ENCODE measurements at places on chromosomes 13 and 19. TPM values are rescaled to one million over a fixed set of nuclear protein-coding genes. Genes with fewer than 3 reads are reported as not detected.
A peak's percentile ranks its signal among the peaks of the same experiment; 100 is the strongest.

Gene XAB2
- total RNA-seq, result 76.4 TPM

DNA sequence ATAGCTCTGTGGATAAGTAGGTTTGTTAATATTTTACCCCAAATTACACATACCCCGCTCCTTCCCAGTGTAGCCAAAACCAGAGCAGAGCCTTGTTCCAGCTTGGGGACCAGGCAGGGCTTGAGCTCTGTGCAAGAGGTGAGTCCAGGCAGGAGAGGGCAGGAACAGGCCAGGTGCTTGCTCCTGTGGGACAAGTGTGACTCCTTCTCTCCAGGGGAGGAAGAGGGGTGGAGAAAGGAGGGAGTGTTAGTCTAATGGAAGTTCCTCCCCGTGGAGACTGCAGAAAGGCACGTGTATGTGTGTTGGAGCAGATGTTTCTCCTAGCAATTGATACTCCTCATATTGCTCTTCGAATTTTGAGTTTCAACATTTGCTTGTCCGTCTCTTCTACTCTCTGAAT lies 201.0 kb downstream of the FGF9 start:
- no peak for DNase-seq

- DNase-seq, result no peak
Observed at GRCh38 chr19:38658462-38659306, 11.2 kb downstream of the ACTN4 start.

Gene TRPC4
- total RNA-seq, result not detected

Gene ATXN8OS
- not detected for total RNA-seq

DNA sequence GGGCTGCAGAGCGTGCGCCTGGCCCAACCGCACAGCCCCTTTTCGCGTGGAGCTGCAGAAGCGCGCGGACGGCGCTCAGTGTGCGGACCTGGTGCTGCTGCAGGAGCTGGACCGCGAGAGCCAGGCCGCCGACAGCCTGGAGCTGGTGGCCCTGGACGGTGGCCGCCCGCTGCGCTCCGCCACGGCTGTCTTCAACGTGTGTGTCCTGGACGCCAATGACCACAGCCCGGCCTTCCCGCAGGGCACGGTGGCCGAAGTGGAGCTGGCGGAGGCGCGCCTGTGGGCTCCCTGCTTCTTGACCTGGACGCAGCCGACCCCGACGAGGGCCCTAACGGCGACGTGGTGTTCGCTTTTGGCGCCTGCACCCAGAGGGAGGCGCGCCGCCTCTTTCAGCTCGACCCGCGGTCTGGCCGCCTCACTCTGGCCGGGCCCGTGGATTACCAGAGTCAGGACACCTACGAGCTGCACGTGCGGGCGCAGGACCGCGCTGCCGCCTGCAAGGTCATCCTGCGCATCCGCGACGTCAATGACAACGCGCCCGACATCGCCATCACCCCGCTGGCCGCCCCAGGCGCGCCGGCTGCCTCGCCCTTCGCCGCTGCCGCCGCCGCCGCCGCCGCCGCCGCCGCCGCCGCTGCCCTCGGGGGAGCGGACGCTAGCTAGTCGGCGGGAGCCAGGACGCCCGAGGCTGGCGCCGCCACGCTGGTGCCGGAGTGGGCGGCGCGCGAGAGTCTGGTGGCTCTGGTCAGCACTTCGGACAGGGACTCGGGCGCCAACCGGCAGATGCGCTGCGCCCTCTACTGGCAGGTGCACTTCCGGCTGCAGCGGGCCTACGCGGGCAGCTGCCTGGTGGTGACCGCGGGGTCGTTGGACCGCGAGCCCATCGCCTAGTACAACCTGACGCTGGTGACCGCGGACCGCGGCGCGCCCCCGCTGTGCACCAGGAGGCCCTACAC lies 172.2 kb downstream of the OLFM4 start:
- DNase-seq, result no peak

DNA sequence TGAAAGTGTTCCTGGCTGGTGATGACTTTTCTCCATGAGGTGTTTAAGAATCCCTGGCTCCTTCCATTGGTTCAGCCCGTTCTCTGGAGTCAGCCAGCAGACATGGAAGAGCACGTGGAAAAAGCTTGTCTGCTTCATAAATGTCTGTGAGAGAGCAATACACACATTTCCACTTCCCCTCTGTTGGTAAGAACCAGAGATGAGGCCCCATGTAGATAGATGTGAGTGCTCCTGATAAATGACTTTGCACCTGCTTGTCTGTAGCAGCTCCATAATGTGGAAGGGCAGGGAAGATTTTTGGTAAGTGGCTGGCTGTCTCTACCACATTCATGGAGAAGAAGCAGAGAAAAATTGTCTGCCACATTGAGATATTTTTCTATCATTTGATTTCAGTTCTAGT lies 325.8 kb downstream of the LMO7 start:
- no peak for DNase-seq

DNA sequence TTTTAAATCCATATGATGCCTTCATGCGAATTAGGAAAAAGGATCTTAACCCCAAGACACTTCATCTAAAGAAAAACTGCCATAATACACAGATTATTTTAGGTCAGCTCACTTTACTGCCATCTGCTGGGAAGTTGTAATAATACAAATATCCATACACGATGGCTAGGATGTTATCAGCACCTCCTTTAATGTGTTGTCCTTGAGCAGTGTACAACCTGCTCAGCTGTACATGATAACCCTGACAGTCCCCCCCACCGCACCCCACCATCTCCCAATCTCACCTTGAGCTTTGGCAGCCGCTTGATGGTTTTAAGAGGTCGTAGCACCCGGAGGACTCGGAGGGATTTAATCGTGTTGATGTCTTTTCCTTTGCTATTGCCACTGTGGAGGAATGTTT lies 112.2 kb downstream of the IER2 start:
- DNase-seq, result peak; percentile 59

Gene NUP58
- total RNA-seq, result 69.8 TPM

DNA sequence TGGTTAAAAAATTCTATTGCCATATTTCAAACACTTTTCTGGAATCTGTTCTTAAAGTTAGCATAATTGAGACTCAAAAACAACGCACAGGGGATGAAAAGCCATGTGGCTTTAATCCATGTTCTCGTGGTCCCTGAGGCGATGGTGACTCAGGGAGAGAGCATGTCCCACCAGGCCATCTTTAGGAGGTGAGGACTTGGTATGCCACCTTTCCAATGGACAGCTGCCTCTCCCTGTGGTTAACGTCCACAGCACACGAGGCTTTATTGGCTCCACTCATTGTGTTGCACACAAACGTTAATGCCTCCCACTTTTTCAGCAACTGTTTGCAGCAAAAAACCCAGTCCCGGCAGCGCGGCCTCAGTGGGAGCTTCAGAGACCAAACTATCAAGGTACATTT lies 51.4 kb downstream of the EFNB2 start:
- no peak for DNase-seq

Gene CLDN10
- not detected for total RNA-seq

- DNase-seq, result no peak
Observed at GRCh38 chr19:49120325-49120683, 960 bp downstream of the PPFIA3 start.

Gene ATP7B
- 1.4 TPM for total RNA-seq

DNA sequence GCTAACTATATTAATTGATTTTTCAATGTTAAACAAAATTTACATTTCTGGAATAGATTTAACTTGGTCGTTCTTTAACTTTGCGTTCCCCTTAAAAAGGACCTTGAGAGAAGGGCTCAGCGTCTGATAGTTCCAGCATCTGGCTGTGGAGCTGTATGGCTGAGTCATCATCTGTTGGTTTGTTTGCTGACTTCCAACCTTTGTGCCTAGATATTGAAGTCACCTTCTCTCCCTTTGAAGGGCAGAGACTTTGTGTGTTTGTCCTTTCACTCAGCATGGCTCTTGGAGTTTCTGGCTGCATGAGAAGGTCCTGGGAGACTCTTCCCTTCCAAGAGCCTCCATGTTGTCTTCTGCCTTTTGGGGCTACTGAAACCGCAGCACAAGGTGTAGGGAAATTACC lies 16.6 kb upstream of the IRS2 start:
- no peak for DNase-seq
